ENCODE measurements at places on chromosomes 4 and X. TPM values are rescaled to one million over a fixed set of nuclear protein-coding genes. Genes with fewer than 3 reads are reported as not detected.

DNA sequence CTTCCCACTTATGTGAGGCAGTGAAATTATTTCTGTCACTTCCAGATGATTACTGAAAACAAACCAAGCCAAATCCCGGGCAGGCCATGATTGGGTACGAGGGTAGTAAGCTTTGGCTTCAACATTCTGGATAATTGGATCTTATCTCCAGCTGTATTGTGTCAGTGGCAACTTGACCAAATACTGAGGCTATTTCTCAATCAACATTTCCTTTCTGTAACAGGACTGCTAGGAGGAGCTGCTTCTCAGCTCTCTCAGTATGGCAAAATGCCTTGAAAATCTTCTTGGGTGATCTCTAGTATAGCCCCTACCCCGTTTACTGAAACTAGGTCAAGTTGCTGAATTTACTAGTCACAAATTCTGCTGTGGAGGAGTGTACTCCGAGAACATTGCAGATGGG is 169.3 kb upstream of the FRMPD4 start:
- no peaks in the 10 kb centered on the region for H3K36me3 ChIP-seq
- H3K4me1 ChIP-seq: peaks cover 34% of the 10 kb centered on the region
- no peak for DNase-seq
- H3K4me3 ChIP-seq: no peak overlapping the region
- H3K27me3 ChIP-seq: peaks cover 3% of the 10 kb centered on the region
- H3K27ac ChIP-seq: no peak overlapping the region

- H3K4me3 ChIP-seq: no peak overlapping the region
- no peaks in the 10 kb centered on the region for H3K4me1 ChIP-seq
- no peak overlapping the region for H3K27ac ChIP-seq
- no peaks in the 10 kb centered on the region for H3K36me3 ChIP-seq
- no peaks in the 10 kb centered on the region for H3K27me3 ChIP-seq
- no peak for DNase-seq
These were observed 174.4 kb upstream of the FGF13 start for GRCh38 chrX:138885886-138886285.

Gene TSPAN7
- total RNA-seq: not detected

Gene KCNIP4
- total RNA-seq: not detected

Gene TMPRSS11D
- total RNA-seq: not detected
